ENCODE measurements at places on chromosomes 16 and 17.

- DNase-seq, result no peak
These were observed 374.3 kb upstream of the GOT2 start for GRCh38 chr16:59108374-59108773.

DNA sequence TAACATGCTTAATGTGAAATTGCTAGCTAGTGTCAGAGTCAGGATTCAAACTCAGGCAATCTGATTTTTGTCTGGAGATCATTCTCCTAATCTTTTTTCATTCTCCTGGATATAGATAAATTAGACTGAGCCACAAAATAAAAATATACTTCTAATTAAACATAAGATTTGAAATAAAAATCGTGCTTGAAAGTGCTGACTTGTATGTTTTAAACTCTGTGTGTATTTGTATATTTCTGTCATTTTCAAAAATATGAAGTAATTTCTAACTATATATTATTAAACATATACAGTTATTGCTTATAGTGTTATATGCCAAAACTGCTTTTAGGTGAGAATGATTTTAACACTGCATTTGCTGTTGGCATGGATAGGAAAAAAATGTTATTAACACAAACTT is 239.4 kb downstream of the KCNJ2 start:
- no peak for DNase-seq

- no peak for DNase-seq
These were observed 486.4 kb upstream of the KIF2B start for GRCh38 chr17:53336281-53336680.

- no peak for DNase-seq
These were observed 53.7 kb downstream of the SF3B3 start for GRCh38 chr16:70577256-70577698.

DNA sequence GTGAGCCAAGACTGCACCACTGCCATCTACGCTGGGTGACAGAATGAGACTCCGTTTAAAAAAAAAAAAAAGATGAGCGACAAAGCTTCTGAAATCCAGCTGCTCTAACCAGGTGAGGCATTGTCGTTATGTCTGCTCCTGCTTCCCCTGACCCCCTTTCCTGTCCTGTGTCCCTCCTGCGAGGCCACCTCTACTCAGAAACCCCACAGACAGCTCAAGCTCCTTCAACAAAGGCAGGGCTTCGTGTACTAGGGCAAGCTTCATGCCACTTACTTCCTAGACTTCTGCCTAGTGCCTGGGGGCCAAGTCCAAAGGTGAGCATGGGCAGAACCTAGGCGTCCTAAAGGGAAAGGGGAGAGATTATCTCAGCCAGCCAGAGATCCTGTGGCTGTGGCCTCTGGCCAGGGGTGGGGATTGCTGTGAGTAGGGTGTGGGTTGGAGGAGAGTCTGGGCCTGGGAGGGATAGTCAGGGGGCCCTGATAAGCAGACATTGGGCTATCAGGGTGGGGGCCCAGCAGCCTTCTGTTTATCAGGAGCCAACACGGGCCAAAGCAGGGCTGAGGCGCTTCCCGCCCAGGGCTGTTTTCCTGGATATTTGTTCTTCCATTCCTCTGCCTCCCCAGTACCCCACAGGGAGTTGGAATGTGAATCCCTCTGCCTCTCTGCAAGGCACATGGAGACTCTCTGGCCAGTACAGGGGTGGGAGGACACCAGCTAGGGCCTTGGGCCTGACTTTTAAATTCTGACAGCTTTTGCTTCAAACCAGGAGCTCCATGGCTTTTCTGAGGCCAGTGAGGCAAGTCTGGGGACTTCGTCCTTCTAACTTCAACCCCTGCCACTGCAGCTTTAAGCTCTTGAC is 10.4 kb downstream of the ERAL1 start:
- no peak for DNase-seq

GRCh38 chr17:80694992-80695912 is 150.6 kb downstream of the RPTOR start:
- DNase-seq, result no peak

DNA sequence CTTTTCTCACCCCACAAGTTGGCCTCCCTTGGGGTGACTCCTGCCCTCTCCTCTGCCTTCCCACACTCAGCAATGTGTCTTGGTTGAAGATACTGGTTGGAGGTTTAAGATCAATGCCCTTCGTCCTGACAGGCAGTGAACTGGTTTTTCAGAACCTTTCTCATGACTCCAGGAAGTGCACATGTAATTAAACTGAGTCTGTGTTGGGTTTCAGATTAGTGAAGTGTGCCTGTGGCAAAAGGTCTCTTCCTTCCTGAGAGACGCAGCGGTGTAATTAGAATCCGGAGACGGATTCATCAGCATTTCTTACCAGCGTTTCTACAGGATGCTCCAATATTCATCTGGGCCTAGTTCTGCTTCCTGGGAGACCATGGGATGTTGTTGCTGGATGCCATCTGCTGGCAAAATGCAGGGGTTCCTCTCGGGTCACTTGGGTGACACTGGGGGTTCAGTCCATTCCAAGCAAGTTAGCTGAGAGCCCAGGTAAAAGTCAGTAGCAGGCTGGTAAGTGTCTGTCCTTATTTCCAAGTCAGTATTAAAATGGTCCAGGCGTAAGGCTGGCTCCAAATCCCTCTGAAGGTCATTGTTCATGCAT is 233.3 kb downstream of the XYLT1 start:
- DNase-seq, result no peak

DNA sequence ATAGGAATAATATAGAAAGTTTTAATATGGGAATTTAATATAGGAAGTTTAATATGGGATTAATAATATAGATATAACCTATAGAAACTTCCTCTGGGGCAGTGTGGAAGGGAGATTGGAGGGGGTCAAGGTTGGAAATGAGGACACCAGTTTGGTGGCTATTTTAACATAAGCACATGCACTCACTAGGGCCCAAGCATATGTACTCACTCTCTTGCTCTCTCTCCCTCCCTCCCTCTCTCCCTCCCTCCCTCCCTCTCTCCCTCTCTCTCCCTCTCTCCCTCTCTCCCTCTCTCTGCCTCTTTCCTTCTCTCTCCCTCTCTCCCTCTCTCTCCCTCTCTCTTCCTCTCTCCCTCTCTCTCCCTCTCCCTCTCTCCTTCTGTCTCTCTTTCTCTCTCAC is 528.1 kb downstream of the NPIPA7 start:
- DNase-seq, result no peak

GRCh38 chr17:6701719-6702118 is 11.4 kb downstream of the SLC13A5 start:
- no peak for DNase-seq

- peak; percentile 32 for DNase-seq
These were observed 75.1 kb upstream of the C17orf78 start for GRCh38 chr17:37300683-37301082.

Data from C1 segment of cervical spinal cord (tissue), 14 donors.